ENCODE measurements at places on chromosomes 2 and 18.

GRCh38 chr2:240226672-240227537 lies 86.4 kb upstream of the OTOS start:
- DNase-seq, result no peak

- no peak for DNase-seq
Observed at GRCh38 chr2:37570773-37571586, 100.5 kb downstream of the CDC42EP3 start.

GRCh38 chr2:219002395-219003266 lies 9.4 kb upstream of the CRYBA2 start:
- DNase-seq, result no peak

DNA sequence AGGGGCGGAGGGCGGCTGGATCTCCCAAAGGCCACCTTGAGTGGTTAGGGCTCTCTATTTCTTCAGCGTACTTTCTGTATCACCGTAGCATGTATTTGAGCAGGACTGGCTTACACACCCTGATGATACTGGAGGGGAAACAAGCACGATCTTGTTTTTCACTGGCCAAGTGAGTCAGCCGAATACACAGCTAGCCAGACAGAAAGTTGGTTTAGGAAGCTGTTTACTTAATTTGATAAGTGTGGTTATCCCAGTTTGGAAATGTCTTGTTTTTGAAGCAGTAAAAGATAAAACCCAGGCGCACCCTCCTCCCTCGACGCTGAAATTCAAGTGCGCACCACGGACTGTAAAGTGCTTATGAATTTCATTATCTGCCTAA lies 582 bp downstream of the RIOK3 start:
- DNase-seq, result no peak

- no peak for DNase-seq
Observed at GRCh38 chr2:179332903-179333302, 68.3 kb upstream of the SESTD1 start.

- no peak for DNase-seq
Observed at GRCh38 chr2:34104601-34105000, 505.5 kb upstream of the FAM98A start.
